Activated naive CD4-positive, alpha-beta T cell (primary cell): ENCODE measurements at places on chromosomes 16 and 17.

GRCh38 chr17:1930337-1930645, 94.8 kb downstream of the RTN4RL1 start:
- DNase-seq: no peak

- DNase-seq: no peak
Measured at GRCh38 chr17:43354371-43354770, 44.4 kb upstream of the ARL4D start.

- DNase-seq: no peak
Measured at GRCh38 chr17:48624544-48625494, 1.3 kb downstream of the HOXB9 start.

DNA sequence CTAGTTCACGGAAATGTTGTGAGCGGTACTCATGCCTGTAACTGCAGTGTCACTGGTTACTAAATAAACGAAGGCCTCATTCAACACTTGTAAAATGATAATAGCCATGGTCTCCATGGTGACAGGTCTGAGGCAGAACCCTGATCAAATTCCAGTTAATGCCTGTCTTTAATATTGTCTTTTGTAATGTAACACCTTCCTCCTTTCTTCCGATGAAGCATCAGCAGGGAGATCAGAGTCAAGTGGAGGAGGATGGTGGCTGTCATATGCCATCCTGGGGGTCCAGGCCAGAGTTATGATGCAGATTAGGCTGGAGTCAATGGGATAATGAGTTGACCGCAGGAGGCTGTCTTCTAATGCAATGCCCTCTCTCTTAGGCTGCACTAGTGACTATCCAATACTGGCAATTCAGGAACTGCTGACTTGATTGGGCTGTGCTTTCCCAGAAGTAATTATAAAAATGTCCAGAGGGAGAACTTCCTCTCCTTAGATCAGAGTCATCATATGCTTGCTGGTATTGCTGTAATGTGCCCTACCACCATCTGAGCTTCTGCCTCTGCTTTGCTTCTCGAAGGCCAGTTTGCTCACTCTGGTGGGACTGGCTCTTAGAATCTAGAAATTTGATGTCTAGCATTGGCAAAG, 419.1 kb downstream of the CA10 start:
- no peak for DNase-seq

- DNase-seq: no peak
Measured at GRCh38 chr16:1715220-1715619, 9.2 kb downstream of the MAPK8IP3 start.

GRCh38 chr16:10561001-10561400, 19.4 kb downstream of the EMP2 start:
- DNase-seq: no peak

GRCh38 chr17:59333836-59334235, 2.4 kb downstream of the YPEL2 start:
- DNase-seq: no peak

GRCh38 chr17:11908711-11909146, 88.5 kb downstream of the ZNF18 start:
- no peak for DNase-seq

DNA sequence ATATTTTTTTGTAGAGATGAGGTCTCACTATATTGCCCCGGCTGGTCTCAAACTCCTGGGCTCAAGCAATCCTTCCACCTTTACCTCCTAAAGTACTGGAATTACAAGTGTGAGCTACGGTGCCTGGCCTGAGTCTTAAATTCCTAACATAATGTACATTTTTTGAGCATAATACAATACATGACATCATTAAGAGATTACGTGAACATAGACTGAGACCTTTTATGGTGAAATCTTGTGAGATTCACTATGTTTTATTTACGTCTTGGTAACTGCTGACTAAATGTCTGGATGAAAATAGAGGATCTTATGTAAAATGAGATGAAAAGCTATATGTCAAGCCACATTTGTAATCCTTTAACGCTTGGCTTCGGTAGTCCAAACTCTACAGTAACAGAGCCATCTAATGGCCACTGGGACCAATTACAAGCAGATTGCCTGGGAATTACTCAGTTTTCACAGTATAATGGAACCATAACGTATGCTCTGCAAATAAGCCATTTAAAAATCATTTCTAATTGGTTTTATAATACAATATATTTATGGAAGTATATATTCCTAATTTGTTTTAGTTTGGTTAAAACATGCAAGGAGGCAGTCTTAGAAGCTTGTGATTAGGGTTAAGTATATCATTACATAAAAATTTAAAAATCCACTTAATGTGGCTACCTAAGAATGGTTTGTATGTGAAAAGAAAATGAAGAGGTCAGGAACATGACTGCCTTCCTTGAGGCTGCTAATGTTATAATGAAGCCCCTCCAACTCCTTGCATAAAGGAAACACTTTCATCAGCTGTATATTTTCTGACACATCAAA, 8.1 kb upstream of the EFCAB13 start:
- DNase-seq: no peak

- no peak for DNase-seq
Measured at GRCh38 chr17:72192800-72193192, 72.0 kb downstream of the SOX9 start.

- DNase-seq: peak; percentile 67
Measured at GRCh38 chr16:89860747-89861304, 12.6 kb upstream of the TCF25 start.

DNA sequence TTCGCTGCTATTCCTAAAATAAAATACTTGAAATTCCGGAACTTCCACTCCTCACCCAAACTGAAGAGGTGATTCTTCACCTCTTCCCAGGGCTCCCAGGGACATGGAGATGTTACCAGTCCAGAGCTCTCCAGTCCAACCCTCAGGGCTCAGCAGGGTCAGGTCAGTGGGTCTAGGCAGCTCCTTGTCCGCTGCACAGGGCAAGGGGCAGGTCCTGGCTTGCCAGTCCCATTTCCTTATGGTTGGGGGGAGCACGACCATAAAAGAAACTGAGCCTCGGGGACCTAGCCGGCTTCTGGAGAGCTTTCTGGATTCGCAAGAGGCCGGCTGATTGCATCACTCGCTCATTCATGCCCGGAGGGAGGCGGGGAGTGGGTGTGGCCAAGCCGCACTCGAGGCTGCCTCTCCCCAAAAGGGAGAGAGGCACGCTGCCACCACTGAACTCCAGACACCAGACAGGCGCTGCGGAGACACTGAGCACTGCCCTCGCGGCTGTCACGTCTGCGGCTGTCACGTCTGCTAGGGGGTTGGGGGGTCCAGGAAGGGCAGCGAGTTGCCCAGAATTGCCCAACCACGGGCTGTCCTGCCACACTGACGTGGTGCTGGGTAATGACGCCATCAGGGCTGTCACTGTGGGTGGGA, 15.8 kb downstream of the SLC7A5 start:
- DNase-seq: peak; percentile 35

DNA sequence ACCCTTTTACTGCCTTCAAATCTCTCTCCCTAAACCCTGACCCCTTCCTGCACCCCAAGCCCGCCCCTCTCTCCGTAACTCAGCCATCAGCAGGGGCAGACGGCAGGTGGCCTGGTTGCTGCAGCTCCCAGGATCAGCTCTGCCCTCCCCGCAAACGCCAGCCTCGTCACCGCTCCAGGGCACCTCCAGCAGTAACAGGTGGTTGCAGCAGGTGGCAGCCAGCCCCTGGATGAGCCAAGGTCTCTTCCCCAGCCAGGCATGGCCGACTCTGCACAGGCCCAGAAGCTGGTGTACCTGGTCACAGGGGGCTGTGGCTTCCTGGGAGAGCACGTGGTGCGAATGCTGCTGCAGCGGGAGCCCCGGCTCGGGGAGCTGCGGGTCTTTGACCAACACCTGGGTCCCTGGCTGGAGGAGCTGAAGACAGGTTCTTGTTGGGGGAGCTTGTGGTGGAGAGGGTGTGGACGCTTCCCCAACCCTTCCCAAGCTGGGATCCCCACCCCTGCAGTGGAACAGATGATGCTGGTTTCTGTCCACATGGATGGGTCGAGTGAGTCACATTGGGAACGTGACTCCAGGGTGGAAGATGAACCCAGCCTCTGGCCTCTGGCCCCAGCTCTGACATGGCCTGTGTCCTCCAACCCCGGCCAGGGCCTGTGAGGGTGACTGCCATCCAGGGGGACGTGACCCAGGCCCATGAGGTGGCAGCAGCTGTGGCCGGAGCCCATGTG, 558 bp downstream of the HSD3B7 start:
- no peak for DNase-seq

DNA sequence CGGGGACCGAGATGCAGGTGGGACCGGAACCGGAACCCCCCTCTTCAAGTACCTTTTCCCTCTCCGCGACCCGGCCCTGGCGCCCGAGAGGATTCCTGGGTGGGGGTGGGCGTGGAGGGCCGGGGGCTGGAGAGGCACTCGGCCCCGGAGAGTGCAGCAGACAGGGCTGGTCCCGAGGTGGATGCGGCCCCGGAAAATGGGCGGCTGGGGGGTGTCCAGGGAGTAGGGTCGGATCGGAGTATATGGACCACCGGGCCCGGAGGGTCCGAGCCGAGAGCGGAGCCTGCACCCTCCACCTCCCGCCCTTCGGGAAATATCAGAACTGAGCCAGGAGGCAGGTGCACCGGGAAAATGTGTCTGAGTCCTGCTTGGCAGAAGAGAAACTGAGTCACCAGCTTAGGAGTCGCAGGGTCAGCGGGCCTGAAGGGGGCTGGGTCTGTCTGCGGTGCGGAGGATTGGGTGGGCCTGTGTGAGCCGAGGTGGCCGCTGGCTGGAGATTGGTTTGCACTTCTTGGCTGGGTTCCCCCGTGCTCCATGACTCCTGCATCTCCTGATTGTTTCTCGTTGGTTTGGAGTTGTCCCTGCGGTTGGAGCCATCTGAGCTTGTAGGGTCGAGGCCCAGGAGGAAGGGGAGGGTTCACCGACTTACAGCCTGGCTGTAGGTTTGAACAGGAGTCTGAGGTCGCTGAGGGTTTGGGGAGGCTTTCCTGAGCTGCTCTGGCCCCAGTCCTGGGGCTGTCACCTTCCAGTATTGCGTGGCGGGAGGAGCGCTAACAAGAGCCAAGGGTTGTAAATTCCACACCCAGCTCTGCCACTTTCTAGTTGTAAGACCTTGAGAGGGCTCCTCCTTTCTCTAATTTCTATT, 518 bp downstream of the SH2B1 start:
- DNase-seq: no peak

DNA sequence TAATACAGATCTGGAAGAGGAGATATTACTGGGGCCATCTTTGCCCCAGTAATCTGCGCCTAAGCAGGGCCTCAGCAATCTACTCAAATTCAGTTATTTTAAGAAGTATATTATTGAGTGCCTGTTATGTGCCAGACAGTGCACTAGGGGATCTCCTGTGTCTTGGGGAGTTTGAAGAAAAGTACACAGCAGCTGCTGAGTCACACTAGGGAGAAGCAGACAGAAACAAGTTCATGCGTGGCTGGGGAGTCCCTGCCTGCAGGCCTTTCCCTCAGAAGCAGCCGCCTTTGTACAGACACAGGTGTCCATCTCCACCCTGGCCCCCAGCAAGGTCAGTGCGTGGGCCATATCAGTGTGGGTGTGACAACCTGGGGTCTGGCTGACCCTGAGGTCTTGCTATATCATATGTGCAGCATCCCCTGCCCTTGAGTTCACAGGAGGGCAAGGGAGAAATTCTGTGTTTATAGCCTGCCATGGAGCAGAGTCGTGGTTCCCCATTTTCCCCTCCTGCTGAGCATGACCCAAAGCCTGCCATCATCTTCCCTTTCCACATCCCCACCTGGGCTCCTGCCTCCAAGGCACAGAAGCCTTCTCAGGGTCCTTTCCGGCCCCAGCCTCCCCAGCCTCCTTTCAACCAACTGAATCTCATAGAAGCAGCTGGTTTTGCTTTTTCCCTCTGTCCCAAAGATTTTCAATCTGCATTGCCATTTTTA, 229.9 kb upstream of the SDK2 start:
- DNase-seq: no peak

GRCh38 chr16:17354141-17354601, 116.6 kb downstream of the XYLT1 start:
- no peak for DNase-seq

DNA sequence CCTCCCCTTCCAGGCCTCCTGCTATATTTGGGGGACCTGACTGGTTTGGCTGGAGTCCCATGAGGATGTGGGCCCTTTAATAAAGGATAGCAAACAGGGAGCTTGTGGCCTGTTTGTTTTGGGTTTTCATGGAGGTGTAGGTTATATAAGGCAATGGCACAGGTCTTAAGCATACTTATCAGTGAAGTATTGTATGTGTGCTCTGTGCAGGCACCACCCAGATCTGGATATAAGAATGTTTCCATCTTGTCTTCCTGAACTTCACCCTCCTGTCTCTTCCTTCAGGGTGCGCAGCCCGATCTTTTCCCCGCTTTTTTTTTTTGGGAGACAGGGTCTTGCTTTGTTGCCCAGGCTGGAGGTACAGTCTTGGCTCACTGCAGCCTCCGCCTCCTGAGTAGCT, 10.6 kb downstream of the SLC52A1 start:
- no peak for DNase-seq

- DNase-seq: no peak
Measured at GRCh38 chr17:69733171-69734012, 318.9 kb downstream of the MAP2K6 start.

DNA sequence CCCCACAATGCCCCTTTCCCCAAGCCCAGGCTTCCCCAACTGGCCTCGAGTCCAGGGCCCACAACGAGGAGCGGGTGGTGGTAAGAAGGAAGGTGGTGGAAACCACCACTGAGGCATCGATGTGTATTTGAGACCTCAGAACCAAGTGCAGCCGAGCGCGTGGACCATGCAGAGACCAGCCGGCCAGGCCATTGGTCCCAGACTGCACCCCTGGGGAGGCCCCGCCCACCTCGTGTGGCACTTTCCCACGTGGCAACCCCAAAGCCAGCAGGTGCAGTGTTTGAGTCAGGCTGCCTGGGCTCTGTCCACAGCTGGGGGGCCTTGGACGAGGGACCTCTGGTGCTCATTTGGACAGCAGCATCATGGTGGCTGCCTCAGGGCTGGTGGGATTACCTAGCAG, 28.1 kb upstream of the BAHCC1 start:
- no peak for DNase-seq
